ENCODE measurements at places on chromosomes 7 and 10. TPM values are rescaled to one million over a fixed set of nuclear protein-coding genes. Genes with fewer than 3 reads are reported as not detected.

DNA sequence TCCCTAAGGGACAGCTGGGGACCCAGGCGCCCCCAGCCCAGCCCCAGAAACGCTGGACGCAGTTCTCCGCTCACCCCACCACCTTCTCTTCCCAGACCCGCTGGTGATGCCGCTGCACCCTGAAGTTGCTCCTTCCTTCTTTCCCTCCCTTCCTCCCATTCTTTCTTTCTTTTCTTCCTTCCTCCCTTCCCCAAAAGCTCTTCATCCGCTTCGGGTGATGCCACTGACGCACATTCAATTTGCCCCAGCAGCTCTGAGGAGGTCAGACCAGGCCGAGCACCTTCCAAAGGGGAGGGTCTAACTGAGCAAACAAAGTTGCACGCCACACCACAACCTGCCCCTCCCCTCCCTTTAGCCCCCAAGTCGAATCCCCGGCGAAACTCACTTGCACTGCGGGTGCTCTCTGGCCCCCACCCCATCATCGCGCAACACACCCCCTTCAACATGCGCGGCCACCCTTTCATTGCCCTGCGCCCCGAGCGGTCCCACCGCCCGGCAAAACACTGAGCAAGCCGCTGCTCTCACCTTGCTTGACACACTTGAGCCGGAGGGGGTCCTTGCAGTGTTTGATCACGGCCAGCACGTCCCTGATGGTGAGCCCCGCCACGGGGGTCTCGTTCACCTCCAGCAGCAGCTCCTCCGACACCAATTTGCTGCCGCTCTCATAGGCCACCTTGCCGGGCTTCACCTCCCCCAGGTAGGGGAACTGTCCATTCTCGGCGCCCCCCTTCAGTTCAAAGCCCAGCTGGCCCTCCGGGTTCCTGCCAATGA is 787 bp downstream of the MAGI2 start:
- DNase-seq: peak; percentile 11

DNA sequence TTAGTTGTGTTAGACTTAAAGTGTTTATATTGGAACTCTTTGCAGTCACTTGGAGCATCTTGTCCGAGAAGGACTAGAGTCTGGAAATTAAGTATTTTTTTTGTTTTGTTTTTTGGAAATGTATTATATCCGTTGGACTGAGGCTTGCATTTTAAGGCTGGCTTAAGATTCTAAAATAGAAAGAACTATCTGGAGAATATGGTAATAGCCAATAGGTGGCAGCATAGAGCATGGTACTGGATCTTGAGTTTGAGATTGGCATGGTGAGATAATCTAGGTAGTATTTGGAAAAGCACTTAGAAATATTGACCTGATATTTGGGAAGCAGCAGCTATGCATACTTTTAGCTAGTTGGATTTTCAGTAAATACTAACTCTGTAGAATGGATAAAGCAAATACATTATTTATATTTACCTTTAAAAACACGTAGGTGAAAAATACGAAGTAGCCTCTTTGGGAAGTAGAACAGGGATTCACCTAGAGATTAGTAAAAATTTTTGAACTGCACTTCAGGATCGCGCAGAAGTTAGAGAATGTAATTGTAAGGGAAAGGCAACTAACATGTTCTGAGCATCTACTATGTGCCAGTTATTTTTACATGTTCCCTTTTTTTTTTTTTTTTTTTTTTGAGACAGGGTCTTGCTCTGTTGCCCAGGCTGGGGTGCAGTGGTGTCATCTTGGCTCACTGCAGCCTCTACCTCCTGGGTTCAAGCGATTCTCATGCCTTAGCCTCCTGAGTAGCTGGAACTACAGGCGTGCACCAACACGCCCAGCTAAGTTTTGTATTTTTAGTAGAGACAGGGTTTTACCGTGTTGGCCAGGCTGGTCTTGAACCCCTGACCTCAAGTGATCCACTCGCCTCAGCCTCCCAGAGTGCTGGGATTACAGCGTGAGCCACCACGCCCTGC is 78.6 kb downstream of the LCOR start:
- no peak for DNase-seq

DNA sequence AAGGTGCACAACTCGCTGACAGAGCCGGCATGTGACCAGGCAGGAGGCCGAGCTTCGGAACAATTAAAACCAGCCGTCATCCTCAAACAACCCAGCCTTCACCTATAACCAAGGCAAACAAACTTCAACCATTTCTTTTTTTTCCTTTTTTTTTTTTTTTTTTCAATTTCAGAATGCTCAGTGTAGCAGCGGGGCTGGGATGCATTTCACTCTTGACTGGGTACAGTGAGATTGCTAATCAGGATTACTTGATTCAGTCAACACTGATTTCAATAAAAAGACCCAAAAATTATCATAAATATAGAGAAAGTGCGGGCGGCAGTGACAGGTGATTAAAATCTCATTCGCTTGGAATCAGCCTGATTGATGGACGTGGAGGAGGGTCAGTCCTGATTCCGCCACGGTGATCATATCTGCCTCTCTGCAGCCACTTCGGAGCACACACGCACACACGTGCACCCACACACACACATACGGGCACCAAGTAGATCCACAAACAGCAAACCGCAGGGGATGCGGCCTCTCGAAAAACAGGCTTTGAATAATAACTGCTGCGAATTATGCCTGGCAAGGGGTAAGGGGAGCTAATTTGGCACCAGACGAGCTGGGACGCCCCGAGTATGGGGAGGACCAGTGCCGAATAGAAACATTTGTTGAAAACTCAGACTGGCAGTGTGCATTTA is 31.2 kb downstream of the EBF3 start:
- no peak for DNase-seq

- DNase-seq: no peak
Observed at GRCh38 chr7:22129819-22130580, 184.3 kb upstream of the CDCA7L start.

- DNase-seq: no peak
Observed at GRCh38 chr7:85285527-85285926, 98.7 kb upstream of the SEMA3D start.

OR2A1 gene
- not detected for total RNA-seq

CROT gene
- 4.8 TPM for total RNA-seq

COL28A1 gene
- total RNA-seq: not detected

MOGAT3 gene
- total RNA-seq: not detected

LIPJ gene
- not detected for total RNA-seq
